ENCODE measurements at places on chromosomes 12 and 14.

- DNase-seq = no peak
Measured at GRCh38 chr12:78483767-78484315, 380.7 kb upstream of the SYT1 start.

DNA sequence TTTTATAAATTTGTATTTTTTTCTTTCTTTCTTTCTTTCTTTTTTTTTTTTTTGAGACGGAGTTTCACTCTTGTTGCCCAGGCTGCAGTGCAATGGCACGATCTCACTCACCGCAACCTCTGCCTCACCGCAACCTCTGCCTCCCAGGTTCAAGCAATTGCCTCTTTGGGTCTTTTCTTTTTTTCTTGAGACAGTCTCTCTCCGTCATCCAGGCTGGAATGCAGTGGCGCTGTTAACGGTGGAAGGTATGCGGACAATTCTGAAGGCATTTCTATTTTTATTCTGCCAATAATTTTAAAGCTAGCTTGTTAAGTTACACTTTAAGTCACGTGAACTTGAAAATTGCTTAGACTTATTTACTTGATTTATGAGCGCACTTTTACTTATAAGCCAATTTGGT is 8.8 kb upstream of the PHC1 start:
- DNase-seq = no peak

DNA sequence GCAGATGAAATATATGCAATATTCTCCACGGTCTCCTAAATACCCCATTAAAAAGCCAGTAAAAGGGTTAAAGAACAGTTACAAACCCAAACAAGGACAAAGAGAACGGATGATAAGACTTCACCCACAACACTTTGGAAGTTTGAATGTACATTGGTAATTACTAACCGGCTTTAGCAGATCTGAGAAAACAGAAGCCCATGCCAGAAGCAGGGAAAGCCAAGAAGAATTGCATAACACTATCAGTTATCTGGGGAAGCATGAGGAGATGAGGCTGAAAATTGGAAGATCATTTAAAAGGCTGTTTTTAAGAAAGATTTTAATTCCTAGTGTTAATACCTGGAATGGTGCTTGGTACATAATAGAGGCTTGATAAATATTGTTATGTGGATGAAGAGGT is 55.6 kb upstream of the MYBPC1 start:
- DNase-seq = no peak

GRCh38 chr14:90999299-90999698 is 61.1 kb downstream of the RPS6KA5 start:
- DNase-seq = no peak

Measured in vagina (tissue), 2 donors.